ENCODE measurements at places on chromosomes 2 and 18.

DNA sequence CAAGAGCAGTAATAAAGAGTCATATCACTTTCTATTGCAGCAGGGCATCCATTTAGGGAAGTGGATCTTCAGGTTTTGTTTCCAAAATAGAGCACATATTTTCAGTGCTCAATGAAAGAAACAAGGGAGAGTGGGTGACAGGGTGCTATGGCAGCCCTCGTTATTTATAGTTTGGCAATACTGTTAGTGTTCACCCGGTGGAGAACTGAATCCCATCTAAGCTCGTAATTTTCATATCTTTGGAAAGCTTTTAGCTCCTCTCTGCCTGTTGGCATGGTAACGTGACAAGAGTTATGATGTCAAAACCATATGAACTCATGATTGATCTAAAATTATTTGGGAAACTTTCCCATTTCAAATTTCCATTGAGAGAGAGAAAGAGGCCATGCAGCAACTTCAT is 331.9 kb downstream of the LRRTM1 start:
- DNase-seq: no peak

- no peak for DNase-seq
These were observed 96.4 kb downstream of the CERS6 start for GRCh38 chr2:168552450-168552856.

- no peak for DNase-seq
These were observed 1.5 kb upstream of the PROM2 start for GRCh38 chr2:95272781-95273180.

DNA sequence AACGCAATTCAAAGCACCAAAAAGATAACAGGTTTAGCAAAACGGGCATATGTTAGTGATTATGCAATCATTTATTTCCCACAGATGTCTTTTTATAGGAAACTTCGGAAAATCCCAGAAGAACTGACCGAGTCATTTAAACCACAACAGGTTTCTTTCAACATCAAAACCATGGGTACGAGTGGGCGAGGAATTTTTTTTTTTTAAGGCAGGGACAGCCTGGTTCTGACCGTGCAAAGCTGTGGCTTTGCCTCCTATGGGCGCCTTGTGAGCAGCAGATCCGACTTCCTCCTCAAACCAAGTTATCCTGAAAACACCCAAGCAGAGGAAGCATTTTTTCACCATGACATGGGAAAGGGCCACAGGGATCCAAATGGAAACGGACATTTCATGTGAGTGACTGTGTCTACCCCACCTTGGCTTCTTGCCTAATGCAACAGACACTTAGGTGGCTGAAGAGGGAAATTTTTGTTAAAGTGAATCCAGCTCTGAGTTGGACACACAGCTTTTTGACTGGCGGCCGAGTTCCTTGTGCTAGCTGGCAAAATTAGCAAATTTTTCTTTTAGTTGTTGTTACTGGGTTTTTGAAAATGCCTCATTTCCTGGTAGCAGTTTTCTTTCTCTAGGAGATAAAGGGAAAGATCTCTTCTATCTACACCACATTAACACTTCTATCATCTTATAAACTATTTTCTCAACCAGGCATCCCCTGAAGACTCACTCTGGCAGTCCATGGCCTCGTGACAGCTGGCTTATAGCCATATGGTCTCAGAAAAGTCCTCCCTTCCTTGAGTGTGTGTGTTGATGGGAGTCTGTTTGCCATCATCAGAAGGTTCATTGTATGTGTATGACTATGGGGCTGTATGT is 487.4 kb upstream of the ZEB2 start:
- no peak for DNase-seq

DNA sequence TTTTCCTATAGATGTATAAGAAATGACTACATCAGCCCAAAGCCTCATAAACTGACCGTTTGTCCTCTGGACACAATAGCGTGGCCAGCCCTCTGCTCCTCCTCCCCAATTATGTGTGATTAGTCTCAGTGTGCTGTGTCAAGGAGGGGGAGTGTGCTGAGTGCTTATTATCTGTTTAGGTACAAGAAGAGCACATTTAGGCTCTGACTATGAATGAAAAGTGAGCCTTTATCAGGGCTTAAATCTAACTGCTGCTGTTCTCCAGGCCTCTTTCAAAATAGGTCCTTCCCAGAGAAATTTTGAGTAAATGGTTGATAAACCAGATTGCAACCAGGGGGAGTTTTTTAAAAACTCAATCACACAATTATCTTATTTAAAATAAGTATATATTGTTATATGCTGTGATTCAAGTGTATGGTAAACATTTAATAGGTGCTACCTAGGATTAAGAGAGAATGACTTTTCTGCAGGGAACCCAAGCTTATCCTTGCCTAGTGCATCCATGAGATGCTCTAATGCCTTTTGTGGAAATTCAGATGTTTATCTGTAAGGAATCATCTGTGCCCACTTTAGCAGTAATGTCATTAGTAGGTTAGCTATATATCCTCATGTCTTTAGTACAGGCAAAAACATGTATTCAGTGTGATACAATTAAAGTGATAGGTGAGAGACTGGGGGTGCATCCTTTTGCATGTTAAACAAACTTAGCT is 168.7 kb upstream of the SIX3 start:
- no peak for DNase-seq

- DNase-seq: no peak
These were observed 4.4 kb downstream of the TNFAIP6 start for GRCh38 chr2:151361674-151362370.

DNA sequence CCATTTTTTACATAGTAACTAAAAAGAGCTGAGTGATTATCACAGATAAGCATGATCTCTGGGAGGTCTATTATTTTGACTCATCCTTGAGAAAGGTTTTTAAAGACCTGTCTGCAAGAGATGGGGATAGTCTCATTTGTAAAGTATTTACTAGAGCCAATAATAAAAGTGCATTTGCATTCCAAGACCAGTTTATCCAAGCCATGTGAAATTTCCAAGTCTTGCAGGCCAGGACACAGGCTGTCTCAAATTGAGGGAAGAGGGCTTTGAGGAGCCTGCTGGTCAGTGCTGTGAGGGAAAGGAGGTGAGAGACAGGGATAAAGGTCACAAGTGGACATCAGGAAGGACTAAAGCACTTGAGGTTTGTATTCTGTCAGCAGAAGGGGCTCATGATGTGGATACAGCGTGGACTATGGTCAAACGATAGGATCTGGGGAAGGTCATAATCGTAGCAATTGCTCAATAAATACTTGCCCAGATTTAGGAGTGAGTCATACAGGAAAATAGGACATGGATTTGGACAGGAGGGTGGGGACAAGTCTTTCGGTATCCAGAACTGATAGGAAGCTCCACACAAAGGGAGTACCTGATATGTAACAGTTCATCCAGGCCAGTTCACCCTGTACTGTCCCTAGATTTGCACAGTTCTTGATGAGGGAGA is 6.6 kb upstream of the CDH2 start:
- no peak for DNase-seq

GRCh38 chr2:212271583-212271982 is 267.0 kb downstream of the ERBB4 start:
- DNase-seq: no peak

DNA sequence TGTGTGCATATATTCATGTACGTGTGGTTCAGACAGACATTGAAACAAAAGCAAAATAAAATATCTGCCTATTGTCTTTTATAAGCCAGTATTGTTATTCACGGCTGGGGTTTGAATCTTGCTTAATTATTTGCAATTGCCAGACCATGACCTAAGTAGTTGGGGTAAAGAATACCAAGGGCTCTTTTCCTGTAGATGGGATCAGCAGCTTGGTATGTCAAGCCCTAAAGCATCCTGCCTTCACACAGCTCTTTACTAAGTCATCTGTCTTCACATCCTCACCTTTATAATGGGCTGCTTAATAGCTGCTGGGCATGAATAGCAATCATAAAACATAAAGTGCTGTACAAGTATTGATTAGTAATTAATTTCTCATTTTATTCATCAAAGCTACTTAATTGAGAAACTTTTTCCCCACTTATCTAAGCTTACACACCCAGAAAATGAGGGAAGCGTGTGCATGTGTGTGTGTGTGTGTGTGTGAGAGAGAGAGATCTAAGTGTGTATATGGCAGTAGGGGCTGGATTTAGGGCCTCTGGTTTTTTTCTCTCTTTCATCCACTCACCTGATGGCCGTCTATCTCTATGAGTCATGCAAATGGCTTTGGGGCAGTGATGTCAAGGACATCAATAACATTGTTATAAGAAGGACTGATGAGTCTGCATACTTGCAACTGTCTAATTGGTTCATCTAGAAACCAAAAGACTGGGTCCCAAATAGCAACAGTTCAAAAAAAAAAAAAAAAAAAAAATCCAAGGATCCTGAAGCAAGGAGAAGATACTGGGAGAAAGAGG is 244.1 kb upstream of the TNP1 start:
- DNase-seq: no peak

DNA sequence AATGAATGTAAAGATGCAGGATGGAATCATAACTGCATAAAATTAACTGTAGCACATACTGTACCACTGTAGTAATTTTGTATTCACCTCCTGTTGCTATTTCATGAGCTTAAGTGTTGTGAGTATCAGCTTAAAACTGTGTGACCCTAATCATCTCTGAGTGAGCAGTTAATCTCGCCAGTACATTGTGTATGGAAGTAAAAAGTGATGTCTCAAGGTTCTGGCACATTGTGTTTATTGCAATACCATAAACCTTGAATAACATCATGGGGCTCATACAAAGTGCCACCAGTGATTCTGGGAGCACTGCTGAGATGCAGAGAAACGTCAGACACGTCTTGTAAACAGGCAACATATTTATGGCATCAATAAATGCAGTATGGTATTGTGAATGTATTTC is 124.5 kb downstream of the PMAIP1 start:
- no peak for DNase-seq

- DNase-seq: peak; percentile 46
These were observed 216.4 kb downstream of the AGAP1 start for GRCh38 chr2:235709969-235710879.

GRCh38 chr18:49630246-49630699 is 68.4 kb downstream of the LIPG start:
- DNase-seq: no peak

DNA sequence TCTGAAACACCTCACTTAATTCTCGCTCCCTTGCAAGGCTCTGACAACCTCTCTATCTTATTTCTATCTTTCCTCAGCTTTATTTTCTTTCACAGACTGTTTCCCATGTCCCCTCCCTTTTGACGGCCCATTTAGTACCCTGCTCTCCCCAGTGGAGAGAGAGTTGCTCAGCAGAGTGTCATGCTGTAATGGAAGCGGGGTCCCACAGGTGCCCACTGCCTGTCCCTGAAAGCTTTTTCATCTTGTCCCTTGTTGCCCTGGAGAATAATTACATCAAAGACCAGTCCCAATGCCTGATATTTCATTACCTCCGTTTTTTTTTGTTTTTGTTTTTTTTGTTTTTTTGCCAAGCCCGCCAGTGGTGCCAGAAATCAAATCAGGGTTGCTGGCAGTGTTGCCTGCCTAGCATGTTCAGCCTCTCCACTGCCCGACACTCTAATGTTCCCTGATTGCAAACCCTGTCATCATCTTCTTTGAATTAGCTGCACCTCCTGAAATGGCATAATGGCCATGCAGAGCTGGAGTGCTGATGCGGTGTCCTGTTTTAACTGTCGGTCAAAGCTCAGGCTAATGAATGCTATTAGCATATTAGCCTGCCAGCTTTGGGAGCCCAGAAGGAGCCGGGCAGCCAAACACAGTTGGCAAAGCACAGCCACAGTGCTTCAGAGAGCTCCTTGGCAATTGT is 71.2 kb upstream of the CAVIN2 start:
- DNase-seq: no peak

DNA sequence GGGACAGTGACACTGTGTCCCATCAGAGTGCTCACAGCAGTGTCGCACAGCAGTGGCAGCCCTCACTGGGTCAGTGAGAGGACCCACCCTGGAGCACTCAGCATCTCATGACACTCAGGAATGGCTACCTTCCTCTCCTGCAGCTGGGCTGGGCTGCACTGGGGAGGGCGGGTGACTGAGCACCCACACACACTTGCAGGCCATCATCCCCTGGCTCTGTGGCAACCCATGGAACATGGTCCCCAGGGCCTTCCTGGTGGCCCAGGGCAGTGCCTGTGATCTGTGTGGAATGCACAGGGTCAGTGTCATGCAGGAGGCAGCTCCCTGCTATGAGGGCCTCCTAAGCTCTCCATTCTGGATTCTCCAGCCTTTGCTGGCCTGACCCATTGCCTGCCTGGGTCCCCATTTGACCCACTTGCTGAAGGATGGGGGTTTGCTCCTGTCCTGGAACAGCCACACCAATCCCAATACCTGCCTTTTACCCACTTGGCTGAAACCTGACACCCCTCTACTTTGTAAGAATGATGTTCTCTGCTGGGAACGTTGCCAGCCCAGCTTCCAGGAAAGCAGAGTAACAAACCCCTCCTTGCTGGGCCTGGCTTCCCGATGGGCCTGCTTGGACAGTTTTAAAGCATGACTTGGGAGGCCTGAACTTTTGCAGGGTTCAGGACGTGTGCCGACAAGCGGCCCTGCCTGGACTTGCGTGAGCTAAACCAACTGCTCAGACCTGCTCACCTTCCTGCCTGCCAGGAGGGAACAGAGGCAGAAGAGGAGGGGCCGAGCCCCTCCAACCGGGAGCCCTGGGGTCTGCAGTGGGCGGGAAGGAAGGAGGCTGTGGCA is 13.7 kb downstream of the HS6ST1 start:
- DNase-seq: no peak

DNA sequence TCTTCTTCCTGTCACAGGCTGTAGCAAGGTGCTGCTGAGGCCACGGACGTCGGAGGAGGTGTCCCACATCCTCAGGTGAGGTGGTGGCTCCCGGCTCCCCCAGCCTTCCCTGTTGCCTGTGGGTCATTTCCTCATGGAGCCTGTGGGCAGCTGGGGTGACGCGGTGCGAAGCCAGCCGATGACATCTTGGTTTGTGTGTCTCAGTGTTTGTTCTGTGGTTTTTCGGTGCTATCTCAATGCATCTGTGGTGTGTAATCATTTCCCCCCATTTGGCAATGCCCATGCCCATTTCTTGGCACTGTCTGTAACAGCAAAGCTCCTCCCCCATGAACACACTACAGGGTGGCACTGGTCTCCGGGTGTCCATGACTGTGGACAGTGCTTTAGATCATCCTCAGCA is 6.6 kb downstream of the D2HGDH start:
- DNase-seq: no peak

GRCh38 chr2:118520246-118520645 is 327.2 kb downstream of the EN1 start:
- DNase-seq: no peak

DNA sequence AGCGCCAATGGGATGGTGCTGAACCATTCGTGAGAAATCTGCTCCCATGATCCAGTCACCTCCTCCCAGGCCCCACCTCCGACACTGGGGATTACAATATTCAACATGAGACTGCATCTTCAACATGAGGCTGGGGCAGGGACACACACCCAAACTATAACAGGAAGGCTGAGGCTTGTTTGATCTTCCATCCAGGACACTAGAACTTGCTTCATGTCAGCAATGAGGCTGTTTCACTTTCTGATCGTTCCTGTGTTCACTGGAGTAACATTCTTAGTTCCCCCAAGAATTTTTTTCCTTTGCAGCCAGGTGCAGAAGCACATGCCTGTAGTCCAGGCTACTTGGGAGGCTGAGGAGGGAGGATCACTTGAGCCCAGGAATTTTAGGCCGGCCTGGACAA is 30.8 kb upstream of the SOX11 start:
- DNase-seq: no peak

- DNase-seq: no peak
These were observed 30.2 kb downstream of the XDH start for GRCh38 chr2:31384351-31384750.

GRCh38 chr2:187689372-187689771 is 135.1 kb upstream of the TFPI start:
- DNase-seq: no peak
